CD4-positive, alpha-beta T cell treated with Interleukin-10 for 1 hour (primary cell): ENCODE measurements at places on chromosomes 7 and 10.

- no peak for DNase-seq
These were observed 70.1 kb upstream of the EEPD1 start for GRCh38 chr7:36082910-36083309.

DNA sequence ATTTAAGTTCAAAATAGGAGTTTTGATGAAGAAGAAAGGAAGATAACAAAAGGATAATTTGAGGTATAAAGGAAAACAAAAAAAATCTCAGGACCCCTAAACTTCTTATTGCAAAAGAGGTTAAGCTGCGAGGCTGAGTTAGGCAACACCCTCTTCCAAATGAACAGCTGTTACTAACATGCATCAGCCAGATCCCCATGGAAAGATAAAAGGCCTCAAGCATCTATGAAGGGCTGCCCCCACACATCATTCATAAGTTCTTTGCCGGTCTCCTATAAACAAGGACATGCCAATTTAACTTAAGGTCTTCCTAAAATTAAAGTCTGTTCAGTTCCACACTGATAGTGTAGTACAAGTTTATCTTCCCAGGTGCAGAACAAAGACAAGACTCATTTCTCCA is 75.8 kb upstream of the IMMP2L start:
- DNase-seq, result no peak

GRCh38 chr7:135247746-135248471 is 14.3 kb downstream of the STRA8 start:
- no peak for DNase-seq

- DNase-seq, result no peak
These were observed 48.5 kb upstream of the NXPH1 start for GRCh38 chr7:8384901-8385300.

- no peak for DNase-seq
These were observed 13.9 kb downstream of the ARHGAP22 start for GRCh38 chr10:48590945-48591344.

DNA sequence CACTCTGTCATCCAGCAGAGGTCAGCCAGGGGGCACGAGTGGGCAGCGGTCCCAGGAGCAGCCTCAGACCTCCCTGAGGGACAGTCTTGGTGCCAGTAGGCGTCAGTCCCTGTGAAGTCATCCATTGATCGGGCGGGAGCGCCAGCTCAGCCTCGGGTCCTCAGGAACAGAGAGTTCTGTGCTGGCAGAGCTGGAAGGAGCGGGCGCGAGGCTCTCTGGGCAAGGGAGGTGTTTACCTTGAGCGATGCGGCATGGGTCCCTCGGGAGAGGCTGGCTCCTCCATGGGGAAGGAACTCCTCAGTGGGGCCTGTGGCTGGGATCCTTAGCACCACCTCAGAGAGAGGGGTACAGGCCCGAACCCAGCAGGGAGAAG is 101.1 kb upstream of the PPIF start:
- no peak for DNase-seq

DNA sequence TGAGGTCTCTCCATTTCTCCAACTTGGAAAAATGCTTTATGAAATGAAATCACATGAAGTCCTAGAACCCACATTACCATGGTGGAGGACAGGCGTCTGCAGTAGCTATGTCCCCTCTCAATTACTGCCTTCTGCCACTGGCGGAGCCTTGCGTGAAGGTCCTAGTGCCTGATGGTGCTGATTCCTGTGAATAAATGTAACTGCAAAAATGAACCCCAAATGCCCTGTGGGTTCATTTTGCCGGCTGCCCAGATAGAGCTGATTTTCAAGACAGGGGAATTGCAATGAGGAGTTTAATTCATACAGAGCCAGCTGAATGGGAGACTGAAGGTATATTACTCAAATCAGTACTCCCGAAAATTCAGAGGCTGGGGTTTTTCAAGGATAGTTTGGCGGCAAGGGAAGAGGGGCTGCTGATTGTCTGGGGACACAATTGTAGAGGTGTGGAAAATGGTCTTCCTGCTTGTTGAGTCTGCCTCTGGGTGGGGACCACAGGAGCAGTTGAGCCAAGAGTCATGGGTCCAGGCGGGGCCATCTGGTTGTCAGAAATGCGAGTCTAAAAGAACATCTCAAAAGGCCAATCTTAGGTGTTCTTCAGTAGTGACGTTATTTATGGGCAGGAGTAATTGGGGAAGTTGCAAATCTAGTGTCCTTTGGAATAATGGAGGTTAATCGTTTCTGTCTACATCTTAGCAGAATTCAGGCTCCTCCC is 13.5 kb downstream of the PRF1 start:
- no peak for DNase-seq

DNA sequence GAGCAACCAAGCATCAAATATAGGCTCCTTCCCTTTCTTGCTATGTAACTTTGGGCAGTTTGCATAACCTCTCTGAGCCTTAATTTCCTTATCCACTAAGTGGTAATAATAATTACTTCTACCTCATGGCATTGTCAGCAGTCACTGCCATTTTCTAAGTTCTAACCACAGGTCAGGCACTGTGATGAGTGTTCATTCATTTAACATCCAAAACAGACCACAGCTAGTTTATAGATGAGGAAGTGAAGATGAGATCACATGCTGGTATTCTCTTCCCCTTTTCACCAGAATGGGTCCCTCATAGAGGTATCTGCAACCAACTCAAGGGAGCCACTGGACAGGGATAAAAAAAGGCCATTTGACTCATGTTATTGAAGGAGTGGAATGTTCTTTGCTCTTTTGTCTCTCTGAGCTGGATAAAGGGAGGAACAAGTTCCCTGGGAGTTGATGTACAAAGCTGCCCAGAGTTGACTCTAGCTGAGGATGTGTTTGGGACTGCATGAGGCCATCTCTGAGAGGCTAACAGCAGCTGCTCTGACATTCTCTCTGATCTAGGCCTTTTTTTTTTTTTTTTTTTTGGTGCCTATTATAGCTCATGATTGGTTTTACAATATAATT is 65.0 kb downstream of the DNAJC12 start:
- no peak for DNase-seq

- no peak for DNase-seq
These were observed 212.1 kb downstream of the GPR37 start for GRCh38 chr7:124553502-124553901.

- no peak for DNase-seq
These were observed 156.9 kb downstream of the AKR1D1 start for GRCh38 chr7:138233189-138233588.

DNA sequence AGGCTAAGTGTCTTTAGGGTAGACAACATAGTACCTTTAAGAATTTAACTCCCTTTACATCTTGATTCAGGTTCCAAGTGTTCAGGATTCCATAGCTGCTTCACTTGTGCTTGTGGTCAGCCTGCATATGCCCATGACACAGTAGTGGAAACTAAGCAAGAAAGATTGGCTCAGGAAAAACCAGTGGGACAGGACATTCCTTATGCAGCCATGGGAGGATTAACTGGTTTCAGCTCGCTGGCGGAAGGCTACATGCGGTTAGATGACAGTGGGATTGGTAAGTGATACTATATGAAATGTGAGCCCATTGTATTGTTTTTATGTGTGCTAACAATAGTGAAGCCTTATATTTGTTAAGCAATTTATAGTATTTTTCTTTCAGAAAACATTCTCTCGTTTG is 11.3 kb downstream of the FAM221A start:
- no peak for DNase-seq

GRCh38 chr7:140310337-140311002 is 87.9 kb downstream of the SLC37A3 start:
- DNase-seq, result no peak
